ENCODE measurements at places on chromosomes 5 and 9.

DNA sequence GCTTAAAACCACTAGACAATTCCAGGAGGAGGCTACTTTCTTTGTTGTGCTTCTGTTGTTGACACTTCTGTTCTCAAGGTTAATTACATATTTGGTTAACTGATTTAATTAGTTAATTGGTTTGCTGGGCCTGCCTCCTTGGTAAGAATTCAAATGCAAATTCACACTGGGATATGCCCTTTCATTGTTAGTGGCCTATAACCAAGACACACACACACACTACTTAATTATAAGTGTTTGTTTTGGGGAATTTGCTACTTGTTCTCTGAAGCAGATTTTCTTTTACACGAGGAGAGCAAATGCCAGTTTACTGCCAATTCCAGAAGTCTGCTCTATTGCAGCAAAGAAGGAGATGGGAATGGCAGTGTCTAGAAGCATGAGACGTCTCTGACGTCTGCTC is 101.6 kb upstream of the BASP1 start:
- no peak for DNase-seq

DNA sequence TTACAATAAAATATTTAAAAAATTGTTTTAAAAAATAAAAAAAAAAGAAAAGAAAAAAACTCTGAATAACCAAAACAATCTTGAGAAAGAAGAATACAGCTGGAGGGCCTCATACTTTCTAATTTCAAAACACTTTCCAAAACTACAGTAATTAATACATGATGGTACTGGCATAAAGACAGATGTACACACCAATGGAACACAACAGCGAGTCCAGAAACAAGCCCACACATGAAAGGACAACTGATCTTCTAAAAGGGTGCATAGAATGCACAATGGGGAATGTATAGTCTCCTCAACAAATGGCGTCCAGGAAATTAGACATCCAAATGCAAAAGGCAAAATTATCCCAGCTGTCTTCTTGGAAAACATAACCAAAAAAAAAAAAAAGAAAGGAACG is 99.6 kb downstream of the LURAP1L start:
- no peak for DNase-seq

DNA sequence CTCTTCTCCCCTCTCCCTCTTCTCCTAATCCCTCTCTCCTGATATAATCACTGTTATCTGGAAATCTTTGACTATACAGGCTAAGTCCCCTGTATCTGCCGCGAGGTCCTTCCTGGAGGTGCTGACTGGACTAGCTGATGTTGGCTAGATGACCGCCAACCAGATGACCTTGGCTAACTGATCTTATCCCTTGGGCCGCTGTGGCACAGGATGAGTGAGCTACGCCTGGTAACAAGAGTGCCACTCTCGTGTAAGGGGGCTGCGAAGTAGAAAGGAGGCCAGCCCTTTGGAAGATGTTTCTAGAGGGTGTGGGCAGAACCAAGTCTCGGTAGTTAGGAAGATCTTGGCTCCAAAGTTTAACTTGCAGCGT is 345 bp upstream of the PRRC1 start:
- DNase-seq: no peak

DNA sequence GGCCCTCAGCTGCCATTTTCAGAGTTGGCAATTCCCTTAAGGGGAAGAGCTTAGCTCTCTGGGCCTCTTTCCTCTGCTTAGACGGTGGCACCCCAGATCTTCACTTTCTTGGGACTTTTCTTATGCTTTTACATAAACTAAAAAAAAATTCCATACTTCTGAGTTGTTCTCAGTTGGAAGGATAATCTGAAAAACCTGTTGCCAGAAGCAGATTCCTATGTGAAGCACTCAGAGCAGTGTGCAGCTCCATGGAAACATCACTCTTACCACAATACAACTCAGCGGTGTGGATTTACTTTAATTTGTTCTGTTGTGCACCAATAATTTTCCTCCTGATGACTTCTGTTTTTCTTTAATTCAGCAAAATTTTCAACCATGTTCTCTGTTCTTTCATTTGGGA is 44.1 kb upstream of the MROH2B start:
- DNase-seq: no peak

GRCh38 chr9:100111235-100111634 is 12.2 kb downstream of the INVS start:
- no peak for DNase-seq

DNA sequence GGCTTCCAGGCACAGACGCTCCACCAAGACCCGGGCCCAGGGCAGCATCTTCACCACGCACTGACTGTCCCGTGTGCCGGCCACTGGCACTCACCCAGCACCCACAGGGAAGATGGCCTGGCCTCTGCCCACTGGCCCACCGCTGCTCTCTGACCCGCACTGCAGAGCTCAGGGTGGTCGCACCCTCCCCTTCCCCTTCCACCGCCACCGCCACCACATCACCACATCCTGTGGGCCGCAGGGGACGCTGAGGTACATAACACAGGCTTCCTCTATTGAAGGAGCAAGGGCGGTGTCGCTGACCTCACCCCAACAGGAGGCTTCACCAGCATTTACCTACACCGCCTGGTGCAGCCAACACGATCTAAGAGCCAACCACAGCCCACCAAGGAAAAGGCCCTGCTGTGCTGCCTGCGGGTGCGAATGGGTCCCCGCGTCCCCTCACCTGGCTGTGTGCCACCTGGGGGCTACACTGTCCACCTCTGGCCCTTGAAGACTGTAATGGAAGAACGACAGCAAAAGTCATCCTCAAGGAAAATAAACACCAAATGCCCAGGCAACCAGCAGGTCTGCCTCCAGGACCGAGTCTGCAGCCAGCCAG is 101.8 kb downstream of the CAMSAP1 start:
- DNase-seq: no peak

- DNase-seq: no peak
Measured at GRCh38 chr5:61719124-61719523, 387.1 kb downstream of the ZSWIM6 start.

Data from stimulated activated naive CD8-positive, alpha-beta T cell treated with anti-CD3 and anti-CD28 coated beads, Interleukin-15, Interleukin-2, amounts not matched to agents 100 U/mL and 50 U/mL, for 24 hours (primary cell).